ENCODE measurements at places on chromosomes 7 and 10. TPM values are rescaled to one million over a fixed set of nuclear protein-coding genes. Genes with fewer than 3 reads are reported as not detected.

The CPA4 gene
- total RNA-seq, result not detected

The MMRN2 gene
- not detected for total RNA-seq

The PTF1A gene
- total RNA-seq, result not detected

The SOSTDC1 gene
- not detected for total RNA-seq

The OR2A1 gene
- not detected for total RNA-seq

The CHN2 gene
- 2.1 TPM for total RNA-seq

The FKBP6 gene
- not detected for total RNA-seq

GRCh38 chr10:98916526-98917125, 319.0 kb downstream of the HPSE2 start:
- DNase-seq, result no peak

- DNase-seq, result no peak
Observed at GRCh38 chr7:55490099-55490498, 82.2 kb downstream of the VOPP1 start.

DNA sequence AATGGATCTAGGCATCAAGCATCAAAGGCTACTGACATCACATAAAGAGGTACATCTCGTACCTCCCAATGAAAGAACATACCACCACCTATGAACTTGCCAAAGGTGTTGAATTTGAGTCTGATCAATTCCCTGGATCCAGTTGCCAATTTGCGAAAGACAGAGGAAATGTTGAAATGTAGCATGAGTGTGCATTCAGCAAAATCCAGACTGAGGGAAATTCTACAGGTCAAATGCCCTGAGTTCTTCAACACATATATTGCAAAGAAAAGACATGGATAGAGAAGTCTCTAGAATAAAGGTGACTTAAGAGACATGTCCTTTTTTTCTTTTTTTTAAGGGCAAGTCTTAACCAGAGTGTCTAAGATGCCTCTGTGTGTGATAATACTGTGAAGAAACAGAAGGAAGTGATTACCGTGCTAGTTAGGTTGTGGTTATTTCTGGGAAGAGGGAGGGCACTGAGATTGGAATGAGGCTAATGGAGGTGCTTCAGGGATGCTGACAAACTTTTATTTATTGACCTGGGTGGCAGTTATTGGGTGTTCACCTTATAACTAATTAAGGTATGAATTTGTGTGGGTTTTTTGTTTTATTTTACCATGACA, 128.7 kb downstream of the SAMD9 start:
- no peak for DNase-seq

- DNase-seq, result no peak
Observed at GRCh38 chr7:17474724-17475344, 176.4 kb downstream of the AHR start.

All from natural killer cell treated with Interleukin-12 subunit alpha and Interleukin-12 subunit beta and Interleukin-15 and Interleukin-18, amount 100 ng/mL, for 72 hours (primary cell).